ENCODE measurements at places on chromosomes 2 and 18.

- DNase-seq, result no peak
Observed at GRCh38 chr2:189165656-189166380, 13.7 kb downstream of the COL5A2 start.

GRCh38 chr18:5515011-5515784, 28.6 kb downstream of the EPB41L3 start:
- no peak for DNase-seq

GRCh38 chr18:62339106-62339988, 14.2 kb downstream of the TNFRSF11A start:
- no peak for DNase-seq

DNA sequence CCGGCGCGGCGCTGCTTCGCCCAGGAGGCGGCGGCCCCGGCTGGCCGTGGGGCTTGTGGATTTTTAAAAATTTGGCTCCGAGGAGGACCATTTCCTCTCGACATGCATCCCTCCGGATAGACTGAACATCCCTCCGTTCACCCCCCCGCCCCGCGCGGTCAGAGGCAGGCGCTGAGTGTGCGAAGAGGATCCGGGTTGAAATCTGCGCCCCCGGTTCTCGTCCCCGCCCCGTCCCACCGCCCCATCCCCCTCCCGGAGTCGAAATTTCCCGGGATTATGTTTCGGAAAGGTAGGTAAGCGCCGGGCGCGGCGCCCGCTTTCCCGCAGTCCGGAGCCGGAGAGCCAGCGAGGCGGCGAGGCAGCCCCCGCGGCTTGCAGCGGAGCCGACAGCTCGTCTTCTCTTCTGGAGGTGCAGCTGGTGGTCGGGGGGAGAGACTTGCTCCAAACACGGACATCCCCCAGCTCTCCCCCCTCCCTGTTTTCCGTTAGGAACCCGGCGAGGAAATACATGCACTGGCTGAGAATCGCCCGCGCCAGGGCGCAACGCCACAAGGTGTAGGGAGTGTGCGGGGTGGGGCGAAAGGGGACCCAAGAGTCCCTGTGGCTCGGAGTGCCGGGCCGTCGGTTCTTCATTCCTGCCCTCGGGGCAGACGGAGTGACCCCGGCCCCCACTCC, at the start of gene PRKCE:
Gene PRKCE, plus strand, starts transcription at position 261 of the 675 bp plus-strand sequence.
- DNase-seq, result peak; percentile 85

- no peak for DNase-seq
Observed at GRCh38 chr18:65221736-65222135, 529.1 kb upstream of the CDH7 start.

DNA sequence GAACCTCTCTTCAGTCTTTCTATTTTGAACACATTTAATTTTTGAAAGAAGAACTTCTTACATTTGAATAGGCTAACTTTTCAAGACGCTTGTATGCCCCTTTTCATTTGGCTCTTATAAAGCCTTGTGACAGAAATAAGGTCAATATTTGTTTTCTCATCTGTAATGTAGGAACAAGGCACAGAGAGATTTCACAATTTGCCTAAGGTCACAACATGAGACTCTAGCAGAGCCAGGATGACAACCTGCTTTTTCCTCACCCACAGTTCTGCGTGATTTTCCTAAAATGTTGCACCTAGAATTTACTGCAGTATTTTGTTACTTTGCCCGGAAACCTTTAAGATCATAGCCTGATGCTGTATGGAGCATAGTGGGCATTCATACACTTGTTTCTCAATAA, 67.4 kb downstream of the TXNL1 start:
- DNase-seq, result no peak

GRCh38 chr2:7706791-7707190, 789.6 kb downstream of the RNF144A start:
- DNase-seq, result no peak

- peak; percentile 89 for DNase-seq
Observed at GRCh38 chr2:127083819-127084503, 23.0 kb downstream of the BIN1 start.

DNA sequence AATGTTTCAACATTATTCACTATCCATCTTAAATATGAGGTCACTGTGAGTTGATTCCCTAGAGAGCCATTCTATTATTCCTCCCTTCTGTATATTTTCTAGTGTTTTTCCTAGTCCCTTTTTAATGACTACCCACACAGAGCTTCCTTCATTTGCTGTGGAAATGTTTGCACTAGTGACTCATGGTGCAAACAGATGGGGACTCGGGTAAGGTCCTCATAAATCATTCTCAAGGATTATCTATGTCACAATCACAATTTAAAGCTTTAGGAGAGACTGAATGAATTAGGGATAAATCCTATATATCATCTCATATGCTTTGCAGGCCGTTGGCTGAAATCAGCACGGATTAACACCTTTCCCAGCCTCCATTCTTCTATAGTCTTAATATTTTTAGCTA, 159.6 kb downstream of the DCC start:
- DNase-seq, result no peak

DNA sequence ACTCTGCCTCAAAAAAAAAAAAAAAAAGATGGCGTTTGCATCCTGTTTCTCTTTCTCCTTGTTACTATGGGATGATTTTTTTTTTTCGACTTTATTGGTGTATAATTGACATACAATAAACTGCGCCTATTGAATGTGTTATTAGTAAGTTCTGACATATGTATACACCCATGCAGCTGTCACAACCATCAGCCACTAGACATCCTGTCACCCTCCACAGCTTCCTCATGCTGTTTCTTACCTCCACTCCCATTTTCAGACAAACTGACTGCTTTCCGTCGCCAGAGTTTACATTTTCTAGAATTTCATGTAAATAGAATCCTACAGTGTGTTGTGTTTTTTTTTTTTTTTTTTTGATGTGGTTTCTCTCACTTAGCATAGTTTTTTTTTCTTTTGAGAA, 27.9 kb downstream of the RRM2 start:
- no peak for DNase-seq

DNA sequence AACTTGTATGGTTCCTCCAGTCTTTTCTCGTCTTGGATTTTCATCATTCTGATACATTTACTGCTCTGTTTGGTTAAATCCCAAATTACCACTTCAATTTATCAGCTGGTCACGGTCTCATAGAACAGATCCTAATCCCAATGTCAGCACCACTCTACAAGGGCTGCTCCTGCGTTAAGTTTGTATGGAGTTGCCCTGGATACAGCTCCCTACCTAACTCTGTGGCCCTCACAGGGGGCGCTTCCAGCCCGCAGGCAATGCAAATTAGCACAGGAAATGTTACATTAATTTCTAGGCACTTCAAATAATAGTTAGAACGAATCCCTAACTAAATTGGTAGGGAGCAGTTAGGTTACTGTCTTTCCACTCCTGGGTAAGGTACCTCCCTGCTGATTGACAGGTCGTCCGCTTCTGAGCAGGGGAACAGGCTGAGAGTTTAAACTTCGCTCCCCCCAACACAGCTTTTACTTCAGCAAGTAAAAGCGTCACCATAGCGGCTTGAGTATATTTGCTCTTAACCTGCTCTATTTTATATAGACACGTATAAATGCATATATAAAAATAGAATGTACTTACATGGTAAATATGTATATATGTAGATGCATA, 238.5 kb upstream of the FANCL start:
- no peak for DNase-seq

- no peak for DNase-seq
Observed at GRCh38 chr2:239399433-239399920, 1.3 kb downstream of the HDAC4 start.

GRCh38 chr18:22469061-22469734, 51.5 kb upstream of the CTAGE1 start:
- DNase-seq, result no peak

DNA sequence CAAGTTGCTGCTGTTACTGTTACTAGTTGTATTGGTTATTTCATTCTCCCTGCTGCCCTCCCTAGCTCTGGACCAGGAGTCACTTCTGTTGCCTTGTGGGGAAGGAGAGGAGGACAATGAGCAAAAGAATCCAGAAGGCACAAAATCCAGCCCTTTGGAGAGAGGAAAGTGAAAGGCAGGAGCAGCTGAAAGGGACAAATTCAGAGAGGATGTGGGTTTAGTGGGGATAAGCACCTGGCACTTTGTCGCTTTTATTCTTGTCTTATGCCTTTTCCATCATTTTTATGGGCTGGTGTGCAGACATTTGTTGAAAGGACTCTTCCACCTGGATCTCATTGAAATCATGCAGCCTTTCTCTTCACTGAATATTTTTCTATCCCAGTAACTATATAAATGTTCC, 24.3 kb upstream of the LTBP1 start:
- DNase-seq, result no peak

GRCh38 chr2:98153481-98153880, 66.5 kb downstream of the VWA3B start:
- DNase-seq, result no peak

- no peak for DNase-seq
Observed at GRCh38 chr18:55864281-55864680, 276.3 kb upstream of the TCF4 start.

DNA sequence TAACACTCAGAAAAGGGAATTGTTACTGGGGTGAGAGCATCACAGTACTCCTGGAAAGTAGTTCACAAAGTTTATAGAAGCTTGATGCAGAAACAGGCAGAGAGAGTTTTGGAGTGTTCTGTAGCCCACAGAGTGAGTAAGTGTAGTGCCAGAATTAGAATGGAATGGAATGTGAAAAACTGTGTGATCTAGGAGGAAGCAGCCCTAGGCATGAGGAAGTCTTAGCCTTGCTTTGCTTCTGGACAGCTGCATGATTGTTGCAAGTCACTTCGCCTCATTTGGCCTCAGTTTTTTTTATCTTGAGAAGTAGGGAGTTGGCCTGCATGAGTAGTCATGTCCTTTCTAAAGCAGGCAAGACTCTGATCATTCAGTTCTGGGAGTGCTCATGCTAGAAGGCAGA, 10.9 kb downstream of the SERPINB12 start:
- no peak for DNase-seq

DNA sequence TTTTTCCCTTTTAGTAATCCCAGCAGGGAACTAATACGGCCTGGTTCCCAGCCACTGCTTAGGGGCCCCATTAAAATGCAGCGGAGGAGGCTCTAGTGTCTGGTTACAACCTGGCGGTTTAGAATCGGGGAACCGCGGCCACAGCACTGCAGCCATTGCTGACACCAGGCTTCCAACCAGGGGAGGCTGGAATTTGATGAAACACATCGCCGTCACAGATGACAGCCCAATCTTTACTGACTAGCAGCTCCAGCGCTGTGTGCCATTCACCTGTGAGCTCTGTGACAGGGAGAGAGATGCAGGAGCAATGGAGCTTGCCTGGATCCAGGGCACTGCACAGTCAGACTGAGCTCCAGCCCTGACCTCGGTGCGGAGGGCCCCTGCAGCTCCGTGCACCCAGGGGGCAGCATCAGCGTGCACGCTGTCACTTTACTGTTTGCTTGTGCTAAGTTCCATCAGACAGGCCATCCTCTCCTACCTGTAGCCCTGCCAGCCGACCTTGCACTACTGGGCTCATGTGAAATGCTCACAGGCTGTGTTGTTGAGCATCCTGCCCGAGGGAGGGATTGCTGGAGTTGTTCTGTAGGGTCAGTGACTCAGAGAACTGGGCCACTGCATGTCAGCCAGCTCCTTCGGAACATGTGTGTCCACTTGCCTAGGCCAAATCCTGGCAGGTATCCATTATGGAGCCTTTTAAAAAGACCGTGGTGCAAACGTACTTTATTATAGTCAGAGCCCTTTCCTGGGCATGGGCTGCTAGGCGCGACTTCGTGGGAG, 203.5 kb downstream of the SEPTIN10 start:
- no peak for DNase-seq

- no peak for DNase-seq
Observed at GRCh38 chr2:73292316-73292905, 937 bp downstream of the EGR4 start.

GRCh38 chr2:111201214-111201613, 80.5 kb downstream of the BCL2L11 start:
- DNase-seq, result no peak

DNA sequence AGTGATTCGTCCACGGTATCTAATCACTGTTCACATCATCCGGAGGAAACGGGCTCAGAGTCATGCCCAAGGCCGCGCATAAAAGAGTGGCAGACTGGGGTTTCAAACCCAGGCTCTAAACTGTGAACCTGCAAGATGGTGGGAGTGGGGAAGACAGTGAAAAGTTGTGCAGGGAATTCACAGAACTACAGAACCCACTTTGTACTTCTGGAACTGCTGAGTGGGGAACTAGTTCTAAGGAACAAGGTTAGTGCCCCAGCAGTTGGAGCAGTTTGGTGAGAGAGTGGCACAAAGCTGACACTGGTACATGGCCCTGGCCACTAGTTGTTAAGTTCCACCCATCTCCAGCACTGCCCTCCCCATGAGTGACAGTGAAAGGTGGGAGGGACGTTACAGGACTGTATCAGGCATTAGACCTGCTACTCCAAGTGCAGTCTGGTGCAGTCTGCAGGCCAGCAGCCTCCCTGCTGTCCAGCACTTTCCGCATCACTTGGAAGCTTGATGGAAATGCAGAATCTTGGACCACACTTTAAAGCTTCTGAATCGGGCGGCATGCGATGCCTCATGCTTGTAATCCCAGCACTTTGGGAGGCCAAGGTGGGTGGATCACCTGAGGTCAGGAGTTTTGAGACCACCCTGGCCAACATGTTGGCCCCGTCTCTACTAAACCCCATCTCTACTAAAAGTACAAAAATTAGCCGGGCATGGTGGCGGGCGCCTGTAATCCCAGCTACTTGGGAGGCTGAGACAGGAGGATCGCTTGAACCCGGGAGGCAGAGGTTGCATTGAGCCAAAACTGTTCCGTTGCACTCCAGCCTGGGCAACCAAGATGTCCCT, 47.3 kb downstream of the C2orf42 start:
- DNase-seq, result no peak

GRCh38 chr18:63994783-63995399, 25.0 kb downstream of the SERPINB8 start:
- no peak for DNase-seq

DNA sequence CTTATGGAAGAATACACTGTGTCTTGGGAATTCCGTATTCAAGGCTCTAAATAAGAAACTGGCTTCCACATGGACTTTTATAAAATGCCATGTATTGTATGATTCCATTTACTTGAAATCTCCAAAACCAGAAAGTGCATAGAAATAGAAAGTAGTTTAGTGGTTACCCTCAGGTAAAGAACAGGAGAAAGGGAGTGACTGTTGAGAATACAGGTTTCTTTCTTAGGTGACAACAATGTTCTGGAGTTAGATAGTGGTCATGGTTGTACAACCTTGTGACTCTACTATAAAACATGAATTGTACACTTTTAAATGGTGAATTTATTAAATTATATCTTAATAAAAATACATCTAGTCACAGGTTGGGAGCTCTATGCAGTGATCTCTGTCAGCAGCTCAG, 481.8 kb downstream of the SPAG16 start:
- no peak for DNase-seq

GRCh38 chr18:71252351-71252865, 963.6 kb downstream of the SOCS6 start:
- no peak for DNase-seq

Data from suprapubic skin (tissue), 4 donors.